CD4-positive, alpha-beta T cell treated with Interleukin-21 for 1 hour (primary cell): ENCODE measurements at places on chromosomes 5 and 9.

DNA sequence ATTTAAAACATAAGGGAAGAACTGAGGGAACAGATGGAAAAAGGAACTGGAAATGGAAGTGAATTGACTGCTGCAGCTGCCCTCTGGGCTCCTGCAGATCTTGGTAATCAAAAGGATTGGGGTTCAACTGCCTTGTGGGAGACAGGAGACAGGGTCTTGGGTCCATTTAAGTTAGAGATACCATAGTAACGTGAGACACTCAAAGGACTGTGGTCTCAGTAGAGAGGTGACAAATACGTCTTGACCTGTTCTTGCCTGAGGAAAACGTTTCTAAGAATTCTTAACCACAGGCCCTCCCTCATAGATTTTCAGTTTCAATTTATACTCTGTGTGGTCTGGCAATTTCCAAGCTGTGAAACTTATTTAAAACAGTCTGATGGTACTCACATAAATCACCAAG is 100.8 kb upstream of the DHFR start:
- peak; percentile 75 for DNase-seq

GRCh38 chr9:14453286-14453685 is 139.3 kb upstream of the NFIB start:
- DNase-seq: no peak

DNA sequence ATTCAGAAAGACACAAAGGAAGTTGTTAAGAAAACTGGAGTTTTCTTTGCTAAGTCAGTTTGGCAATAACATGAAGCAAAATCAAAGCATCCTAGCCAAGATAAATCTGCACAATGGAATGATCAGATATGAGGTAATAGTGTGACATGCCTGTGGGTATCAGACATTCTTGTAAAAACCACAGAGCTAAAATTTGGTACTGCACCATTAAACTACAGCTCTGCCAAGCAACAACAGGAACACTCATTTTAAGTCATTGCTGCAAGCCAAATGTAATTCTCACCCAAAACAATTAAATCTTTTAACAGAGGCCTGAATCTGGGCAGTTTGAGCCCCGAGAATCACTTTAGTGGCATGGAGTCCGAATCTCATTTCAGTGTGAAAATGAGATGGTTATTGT is 96.6 kb downstream of the VCAN start:
- no peak for DNase-seq

DNA sequence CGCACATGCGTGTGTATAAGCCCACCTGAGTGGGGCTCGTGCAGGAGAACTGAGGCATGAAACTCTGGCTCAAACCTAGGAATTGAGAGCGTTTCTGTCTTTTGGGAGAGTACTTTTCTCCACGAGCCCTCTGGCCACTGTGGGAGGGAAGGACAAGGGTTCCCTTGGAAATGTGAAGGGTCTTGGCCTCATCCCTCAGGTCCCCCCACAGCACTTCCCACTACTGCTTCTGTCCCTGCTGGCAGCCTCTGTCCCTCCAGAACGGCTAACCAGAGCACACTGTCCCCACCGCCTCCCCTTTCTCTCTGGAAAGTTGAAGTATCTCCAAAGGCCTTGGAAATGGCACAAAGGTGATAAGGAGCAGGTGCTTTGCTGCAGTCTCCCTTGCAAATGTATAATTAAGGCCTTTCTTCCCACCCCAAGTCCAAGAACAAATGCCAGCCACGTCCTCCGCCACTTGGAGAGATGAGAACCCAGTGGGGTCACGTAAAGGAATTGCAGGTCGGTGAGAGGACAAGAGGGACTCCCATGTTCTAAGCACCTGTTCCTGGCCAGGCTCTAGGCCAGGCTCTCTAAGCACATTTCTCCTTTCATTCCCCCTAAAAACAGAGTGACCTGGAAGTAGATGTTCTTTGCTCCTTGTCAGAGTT is 107.9 kb upstream of the LMX1B start:
- DNase-seq: no peak

- no peak for DNase-seq
Observed at GRCh38 chr9:111148052-111149017, 110.1 kb upstream of the LPAR1 start.

DNA sequence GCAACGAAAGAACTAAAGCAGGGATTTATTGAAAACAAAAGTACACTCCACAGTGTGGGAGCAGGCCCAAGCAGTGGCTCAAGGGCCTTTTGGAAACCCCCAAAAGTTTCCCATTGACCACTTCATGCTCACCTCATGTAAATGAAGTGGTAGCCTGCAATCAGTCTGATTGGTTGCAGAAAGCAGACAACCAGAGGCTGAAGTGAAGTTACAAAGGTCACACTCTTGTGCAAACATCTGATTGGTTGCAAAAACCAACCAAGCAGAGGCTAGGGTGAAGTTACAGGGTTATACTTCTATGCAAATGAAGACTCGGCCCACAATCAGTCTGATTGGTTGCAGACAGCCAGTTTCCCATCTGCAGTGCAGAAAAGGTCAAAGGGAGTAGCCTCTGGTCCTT is 258.0 kb downstream of the YTHDC2 start:
- DNase-seq: no peak

GRCh38 chr5:115855959-115856358 is 14.2 kb downstream of the AP3S1 start:
- no peak for DNase-seq

- DNase-seq: no peak
Observed at GRCh38 chr5:115243412-115243811, 19.3 kb downstream of the PGGT1B start.

- DNase-seq: no peak
Observed at GRCh38 chr9:81045658-81046057, 643.7 kb downstream of the TLE1 start.

- no peak for DNase-seq
Observed at GRCh38 chr5:50704730-50705129, 38.3 kb downstream of the PARP8 start.

DNA sequence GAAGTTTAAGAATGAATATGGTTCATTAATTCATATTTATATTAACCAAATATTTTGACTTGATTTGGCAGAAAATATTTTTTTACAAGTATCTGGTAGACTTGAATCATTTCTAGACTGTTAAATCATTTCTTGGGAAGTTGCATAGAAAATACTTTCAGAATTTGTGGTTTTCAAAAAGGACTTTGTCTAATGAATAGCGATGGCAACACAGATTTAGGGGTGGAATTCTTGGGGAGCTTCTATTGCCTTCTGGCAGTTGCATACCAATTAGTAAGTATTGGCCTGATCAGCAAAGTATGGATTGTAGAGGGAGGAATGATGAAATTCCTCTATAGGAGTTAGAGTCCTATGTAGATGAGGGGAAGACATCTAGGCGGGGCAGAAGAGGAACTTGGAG is 68.6 kb upstream of the CKMT2 start:
- no peak for DNase-seq

DNA sequence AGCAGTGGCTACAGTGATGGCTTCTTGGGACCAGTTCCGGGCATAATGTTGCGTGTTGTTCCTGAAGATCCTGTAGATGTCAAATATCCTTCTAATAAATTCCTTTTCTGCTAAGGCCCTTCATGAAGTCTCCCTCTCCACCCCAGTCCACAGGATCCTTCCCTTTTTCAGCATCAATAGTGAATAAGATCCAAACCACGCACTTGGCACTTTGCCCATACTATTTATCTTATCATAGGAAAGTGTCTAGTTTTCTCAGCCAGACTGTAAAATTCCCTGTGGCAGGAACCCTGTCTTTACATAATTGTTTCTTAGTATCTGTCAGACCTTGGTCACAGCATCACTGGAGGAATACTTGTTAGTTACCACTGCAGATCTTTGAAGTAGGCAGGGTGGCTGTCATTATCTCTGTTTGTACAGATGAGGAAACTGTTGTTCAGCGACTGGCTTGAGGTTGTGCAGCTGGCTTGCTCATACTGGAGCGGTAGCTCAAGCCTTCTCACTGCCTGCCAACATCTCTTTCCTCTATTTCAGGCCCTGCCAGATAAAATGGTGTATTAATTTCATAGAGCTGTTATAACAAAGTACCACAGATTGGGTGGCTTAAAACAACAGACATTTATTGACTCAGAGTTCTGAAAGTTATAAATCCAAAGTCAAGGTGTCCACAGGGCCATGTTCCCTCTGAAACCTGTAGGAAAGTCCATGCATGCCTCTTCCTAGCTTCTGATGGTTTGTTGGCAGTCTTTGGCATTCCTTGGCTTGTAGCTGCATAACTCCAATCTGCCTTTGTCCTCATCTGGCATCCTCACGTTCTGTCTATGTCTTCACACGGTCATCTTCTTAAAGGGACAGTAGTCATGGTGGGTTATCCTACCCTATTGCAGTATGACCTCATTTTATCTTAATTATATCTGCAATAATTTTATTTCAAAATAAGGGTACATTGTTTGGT is 33.5 kb upstream of the APC start:
- no peak for DNase-seq

DNA sequence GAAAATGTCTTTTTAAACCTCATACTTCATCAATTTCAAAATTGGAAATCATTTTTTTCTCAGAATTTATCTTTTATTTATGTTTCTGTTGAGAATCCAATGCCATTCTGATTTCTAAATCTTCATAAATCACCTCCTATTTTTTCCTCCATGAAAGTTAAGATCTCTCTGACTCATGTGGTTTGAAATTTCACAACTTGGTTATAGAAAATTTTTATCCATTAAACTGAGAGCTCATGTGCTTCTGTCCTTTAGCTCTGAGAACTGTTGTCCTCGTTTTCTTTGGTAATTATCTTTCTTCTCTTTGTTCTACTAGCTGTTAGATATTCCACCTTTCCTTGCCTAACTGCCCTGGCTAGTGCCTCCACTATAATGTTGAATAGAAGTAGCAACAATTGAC is 1.5 kb upstream of the RNF180 start:
- no peak for DNase-seq

GRCh38 chr9:38619556-38620447 is 594 bp downstream of the ANKRD18A start:
- peak; percentile 29 for DNase-seq

- peak; percentile 62 for DNase-seq
Observed at GRCh38 chr9:132486706-132487350, 76.8 kb downstream of the CFAP77 start.

DNA sequence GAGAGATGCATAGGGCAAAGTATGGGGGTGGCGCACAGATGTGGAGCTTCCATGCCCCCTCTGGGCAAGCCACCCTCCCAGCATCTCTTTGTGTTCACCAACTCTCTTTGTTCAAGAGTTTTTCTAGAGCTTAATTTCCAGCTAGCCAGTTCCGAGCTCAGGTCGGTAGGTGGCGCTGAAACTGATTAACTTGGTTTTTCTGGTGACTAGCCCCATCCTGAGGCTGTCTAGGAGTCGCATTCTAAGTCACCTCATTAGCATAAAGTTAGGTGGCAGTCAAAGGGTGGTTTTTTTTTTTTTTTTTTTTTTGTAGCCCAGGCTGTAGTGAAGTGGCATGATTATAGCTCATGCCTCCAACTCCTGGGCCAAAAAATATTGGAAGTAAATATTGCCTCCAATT is 476.4 kb downstream of the KDM4C start:
- DNase-seq: peak; percentile 11

GRCh38 chr9:97905228-97905627 is 17.1 kb downstream of the TRMO start:
- peak; percentile 78 for DNase-seq

GRCh38 chr5:76571559-76571958 is 51.6 kb downstream of the F2RL2 start:
- no peak for DNase-seq

DNA sequence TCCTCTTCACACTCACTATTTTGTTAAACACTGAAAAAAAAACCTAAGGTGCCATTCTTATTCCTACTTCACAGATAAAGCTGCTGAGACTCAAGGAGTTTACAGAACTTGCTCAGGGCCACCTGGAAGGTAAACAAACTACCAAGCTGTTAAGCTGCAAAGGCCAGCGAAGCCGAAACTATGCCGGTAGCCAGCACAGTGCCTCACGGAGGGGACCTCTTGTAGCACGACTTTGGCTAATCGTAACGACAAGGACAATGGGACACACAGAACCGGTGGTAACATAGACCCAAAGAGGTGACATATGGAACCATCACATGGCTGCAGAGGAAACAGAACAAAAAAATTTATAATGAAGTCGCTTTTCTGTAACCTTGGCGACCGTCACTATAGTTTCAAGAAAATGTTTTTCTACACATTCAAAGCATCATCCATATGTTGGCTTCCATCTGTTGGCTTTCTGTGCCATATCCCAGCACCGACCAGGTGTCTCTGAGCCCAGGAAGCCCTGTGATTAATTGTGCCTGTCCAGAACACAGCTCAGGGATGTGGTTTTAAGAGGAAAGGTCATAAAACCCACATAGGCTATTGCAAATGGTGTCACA is 60.3 kb downstream of the S1PR3 start:
- no peak for DNase-seq

GRCh38 chr9:113416149-113416721 is 5.7 kb downstream of the C9orf43 start:
- no peak for DNase-seq

- no peak for DNase-seq
Observed at GRCh38 chr5:139577689-139578290, 16.7 kb downstream of the UBE2D2 start.
